Stimulated activated CD8-positive, alpha-beta memory T cell treated with anti-CD3 and anti-CD28 coated beads, Interleukin-4, amount 100 ng/mL, for 1 hour (primary cell): ENCODE measurements at places on chromosomes 7 and 10.

DNA sequence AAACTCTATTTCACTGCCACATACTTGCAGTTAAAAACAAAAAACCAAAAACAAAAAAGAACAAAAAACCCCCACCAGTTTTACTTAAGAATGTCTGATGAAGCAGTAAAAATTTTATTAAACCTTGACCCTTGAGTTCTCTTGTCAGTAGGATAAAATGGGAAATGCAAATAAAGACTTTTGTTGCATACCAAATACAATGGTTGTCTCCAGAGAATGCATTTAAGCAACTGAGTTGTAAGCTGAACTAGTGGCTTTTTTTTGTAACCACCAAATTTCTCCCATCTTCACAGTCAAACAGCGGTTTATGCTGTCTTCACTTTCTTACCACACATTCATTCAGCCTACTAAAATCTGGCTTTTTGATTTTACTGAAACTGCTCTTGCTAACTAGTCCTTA is 3.1 kb downstream of the SYPL1 start:
- no peak for DNase-seq

GRCh38 chr7:114813624-114814023 is 108.3 kb upstream of the MDFIC start:
- no peak for DNase-seq

- no peak for DNase-seq
These were observed 6.8 kb downstream of the ZNF398 start for GRCh38 chr7:149154056-149154455.

DNA sequence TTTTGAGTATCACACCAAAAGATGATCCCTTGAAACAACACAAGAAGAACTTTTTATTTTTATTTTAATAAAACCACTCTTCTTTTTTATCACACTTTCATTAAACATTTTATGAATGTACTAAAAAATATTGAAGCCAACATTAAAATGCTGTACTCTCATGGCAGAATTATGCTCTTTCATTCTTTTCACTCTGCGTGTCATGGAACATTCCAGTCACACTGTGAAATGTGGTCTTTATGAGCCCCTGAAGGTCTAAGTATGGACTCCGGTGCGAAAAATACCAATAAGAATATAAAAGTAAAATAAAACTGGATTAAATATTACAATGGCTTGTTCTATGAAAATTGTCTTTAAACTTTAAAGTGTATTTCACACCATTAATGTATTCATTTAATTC is 148.4 kb downstream of the TMEM26 start:
- no peak for DNase-seq

DNA sequence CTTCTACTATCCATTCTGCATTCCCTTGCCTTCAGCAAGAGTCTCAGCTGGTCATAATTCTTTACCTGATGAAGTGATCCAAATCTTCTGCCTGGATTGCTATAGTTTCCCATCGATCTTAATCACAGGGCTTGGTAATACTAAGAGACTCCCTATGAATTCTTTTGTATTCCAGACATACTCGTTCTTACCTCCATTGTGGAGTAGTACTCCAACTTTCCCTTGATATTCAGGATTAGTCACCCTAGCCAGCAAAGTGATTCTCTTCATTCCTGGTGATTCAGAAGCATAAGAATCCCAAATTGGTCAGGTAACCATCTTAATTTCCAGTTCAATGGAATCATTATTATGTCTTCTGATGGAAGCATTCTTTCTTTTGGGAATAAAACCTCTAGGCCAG is 96.7 kb downstream of the TWIST1 start:
- DNase-seq: no peak

DNA sequence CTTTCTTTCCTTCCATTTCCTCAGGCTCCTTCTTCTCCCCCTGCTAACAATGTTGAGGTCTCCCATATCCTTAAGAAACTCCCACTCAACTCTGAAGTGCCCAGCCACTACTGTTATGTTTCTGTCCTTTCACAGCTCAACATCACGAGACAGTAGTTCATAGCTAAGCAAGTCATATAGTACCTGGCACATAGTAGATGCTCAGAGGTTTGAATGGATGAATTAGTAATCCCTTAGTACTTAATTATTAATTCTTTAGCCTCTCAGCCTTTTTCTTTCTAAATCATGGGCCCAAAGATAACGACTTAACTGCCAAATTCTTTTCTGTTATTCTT is 22.6 kb downstream of the CSGALNACT2 start:
- DNase-seq: no peak

DNA sequence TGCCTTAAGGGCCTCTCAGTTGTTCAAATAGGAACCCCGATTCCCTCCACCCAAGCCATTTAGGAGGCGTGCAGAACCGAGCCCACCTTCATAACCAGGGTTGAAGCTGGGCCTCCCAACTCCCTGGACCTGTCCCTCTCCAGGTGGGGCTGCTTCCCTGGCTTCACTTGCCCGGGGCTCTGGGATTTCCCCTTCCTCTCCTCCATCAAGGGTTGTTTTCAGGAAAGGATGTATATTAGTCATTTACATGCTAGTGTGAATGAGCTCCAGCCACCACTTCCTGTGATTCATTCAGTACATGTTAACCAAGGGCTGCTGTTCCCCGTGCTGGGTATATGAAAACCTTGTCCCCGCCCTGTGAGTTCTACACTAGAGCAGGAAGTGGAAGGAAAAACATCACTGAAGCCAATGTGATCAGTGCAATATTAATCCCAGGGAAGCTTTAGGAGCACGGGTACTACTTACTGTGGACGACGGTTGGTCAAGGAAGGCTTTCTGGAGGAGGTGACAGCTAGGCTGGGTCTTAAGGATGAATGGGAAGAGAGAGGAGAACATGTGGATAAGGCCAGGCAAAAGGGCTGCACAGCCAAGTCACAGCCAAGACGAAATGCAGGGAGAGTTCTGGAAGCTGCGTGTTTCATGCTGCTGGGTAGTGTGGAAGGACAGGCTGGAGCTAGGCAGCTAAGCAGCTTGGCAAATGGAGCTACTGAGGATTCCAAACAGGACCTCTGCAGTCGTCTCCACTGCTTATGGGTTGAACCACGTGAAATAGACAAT is 150.1 kb upstream of the SHH start:
- no peak for DNase-seq

DNA sequence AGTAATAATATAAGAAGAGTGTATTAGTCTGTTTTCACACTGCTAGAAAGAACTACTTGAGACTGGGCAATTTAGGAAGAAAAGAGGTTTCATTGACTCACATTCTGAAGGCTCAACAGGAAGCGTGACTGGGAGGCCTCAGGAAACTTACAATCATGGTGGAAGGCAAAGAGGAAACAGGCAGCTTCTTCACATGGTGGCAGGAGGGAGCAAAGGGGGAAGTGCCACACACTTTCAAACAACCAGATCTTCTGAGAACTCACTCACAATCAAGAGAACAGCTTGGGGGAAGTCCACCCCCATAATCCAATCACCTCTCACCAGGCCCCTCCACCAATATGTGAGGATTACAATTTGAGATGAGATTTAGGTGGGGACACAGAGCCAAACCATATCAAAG is 212.5 kb upstream of the HDAC9 start:
- DNase-seq: no peak

- no peak for DNase-seq
These were observed 316.1 kb downstream of the CCDC3 start for GRCh38 chr10:12685261-12686058.

DNA sequence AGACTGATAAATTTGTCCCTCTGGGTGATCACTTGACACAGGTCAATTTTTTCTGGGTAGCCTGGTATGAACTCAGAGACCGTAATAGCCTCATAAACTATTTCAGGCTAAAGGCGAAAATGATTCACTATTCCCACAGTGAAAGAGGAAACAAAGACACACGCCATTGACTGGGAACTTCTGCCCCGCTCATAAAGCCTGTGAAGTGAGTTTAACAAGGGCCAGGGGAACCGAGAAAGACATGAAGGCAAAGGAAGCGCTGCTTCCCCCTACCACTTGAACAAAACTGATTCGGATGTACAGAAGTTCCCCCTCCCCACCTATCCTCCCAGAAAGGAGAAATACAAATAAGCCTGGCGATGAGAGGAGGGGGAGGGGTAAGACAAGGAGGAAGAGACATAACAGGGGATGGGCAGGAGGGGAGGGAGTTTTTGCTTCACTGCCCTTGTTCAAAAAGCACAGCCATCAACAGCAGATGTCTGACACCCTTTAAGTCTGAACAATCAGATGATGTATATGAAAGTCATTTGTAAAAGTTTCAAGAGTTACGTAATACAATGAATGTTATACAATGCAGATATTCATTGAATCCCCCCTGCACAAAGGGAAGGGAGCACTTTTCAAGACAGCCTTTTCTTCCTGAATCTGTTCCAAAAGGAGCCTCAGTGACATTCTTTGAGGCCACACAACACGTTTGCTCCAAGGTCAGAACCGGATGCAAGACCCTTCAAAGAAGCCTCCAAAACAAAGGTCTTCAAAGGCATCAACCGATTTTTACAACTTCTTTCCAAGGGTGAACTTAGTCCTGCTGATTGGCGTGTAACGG is 734 bp downstream of the ABCB4 start:
- DNase-seq: no peak

- DNase-seq: no peak
These were observed 7.8 kb downstream of the ZNF680 start for GRCh38 chr7:64555046-64555445.

DNA sequence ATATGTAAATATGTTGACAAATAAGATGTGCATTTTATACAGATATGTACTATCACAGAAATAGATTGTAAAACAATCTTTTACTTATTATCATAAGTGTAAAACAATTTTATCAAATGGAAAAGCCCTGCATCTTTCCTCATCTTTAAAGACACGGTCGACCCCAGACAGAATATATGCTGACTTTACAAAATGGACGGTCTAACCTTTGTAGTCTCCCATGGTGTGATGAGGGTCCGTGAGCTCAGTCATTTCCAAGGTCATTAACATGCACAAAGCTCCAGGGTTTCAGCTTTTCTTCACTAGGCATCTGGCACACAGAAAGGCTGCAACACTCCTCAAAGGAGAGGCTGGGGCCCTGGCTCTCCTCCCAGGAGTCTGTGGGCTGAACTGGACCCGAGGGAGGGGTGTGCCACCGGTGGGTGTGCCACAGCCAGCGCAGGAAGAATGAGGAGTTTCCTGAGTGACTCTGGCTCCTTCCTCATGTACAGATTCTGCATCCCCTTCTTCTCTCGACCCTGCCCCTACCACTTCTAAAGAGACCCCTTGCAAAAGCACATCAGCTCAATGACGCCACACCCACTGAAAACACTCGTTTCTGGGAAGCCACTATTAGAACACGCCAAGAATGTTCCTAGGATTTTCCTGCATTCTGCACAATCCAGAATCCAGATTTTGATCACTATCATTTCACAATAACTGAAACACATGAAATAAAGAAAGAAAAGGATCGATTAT is 26.2 kb upstream of the ABLIM1 start:
- no peak for DNase-seq

- no peak for DNase-seq
These were observed 97.7 kb upstream of the EGFR start for GRCh38 chr7:54921116-54921515.

- no peak for DNase-seq
These were observed 21.5 kb downstream of the POLL start for GRCh38 chr10:101566333-101567164.

DNA sequence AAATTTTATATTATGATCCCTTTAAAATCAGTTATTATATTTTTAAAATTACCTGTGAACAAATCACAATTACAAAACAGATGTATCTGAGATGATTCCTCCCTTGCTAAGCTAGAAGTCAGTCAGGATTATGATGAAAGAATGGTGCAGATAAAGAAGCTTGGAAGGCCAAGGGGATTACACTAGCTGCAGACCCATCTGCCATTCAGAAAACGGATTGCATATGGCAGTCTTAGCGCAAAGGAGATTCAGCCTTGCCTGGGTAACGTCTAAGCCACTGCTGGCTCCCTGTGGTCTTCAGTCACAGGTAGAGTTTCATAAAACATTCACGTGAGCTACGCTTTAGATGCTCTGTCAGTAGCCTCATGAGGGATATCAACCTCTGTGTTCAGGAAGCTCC is 222.2 kb downstream of the POU6F2 start:
- DNase-seq: no peak

DNA sequence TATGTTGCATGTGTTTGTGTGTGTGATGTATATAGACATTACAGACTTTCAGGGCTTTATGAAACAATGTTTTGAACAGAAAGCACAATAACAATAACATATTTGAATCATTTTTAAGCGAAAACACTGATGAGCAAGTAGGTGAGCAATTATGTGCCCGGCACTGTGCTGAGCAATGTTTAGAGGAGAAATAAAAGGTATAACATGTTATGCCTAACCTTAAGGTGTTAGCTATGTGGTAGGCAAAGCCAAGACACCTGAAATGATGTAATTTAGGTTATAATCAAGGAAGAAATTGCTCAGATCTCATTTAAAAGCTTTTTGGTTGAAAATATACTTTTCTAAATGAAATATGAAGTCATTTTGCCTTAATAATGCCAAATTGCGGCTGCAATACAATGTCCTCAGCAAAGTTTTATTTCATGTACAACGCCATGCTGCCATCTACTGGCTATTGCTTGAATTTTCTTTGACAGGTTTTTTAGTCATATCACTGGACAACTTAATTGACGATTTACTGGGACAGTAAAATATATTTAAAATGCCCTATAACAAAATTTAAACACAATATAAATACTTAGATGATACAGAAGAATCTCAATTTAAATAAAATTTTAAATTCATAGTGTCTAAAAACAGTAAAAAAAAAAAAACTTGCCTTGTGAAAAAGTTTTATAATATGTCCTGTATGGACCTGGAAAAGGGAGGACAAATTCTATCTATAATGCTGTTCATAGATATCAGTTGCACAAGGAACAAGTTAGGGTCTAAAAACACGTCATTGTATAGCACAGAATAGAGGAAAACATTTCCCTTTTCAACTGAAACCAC is 131.1 kb upstream of the CDK1 start:
- DNase-seq: no peak

DNA sequence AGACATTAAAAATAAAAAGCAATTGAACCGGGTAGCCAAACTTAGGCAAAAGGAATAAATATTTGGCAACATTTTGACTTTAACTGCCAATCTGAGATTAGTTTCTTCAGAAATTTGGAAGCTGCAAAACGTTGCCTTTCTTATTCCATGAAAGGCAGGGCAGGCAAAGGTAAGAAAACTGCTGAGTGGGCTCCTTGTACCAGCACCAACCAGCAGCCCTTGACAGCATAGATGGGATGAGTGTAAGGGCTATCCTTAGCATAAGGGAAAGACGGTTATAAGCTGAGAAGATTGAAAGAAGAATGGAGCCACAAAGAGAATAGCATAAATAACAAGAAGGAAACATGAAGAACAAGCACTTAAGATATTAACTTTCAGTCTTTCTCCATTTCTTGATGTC is 28.6 kb downstream of the AP3M1 start:
- DNase-seq: no peak

- DNase-seq: no peak
These were observed 68.7 kb downstream of the EGFR start for GRCh38 chr7:55087521-55087961.

GRCh38 chr10:125163803-125164202 is 3.4 kb upstream of the CTBP2 start:
- no peak for DNase-seq

DNA sequence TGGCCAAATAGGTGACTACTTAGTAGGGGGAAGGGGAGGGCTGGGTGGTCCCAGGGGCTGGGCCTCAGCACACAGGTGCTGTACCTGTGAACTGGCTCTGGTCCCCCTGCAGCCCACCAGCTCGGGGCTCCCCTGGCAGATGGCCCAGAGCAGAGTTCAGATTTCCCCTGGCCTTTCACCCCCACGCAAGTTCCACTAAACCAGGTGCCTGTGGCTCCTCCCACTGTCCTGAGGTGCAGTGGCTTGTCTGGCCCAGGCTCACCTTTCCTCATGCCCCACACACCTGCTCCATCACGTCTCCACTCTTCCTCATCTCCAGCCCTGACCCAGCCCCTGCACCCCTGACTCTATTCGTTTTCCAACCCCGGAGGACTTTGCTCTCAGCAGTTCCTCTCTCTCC is 47.3 kb upstream of the OPALIN start:
- DNase-seq: no peak
